CD4-positive, alpha-beta T cell (primary cell): ENCODE measurements at places on chromosomes 5 and 9. TPM values are rescaled to one million over a fixed set of nuclear protein-coding genes. Genes with fewer than 3 reads are reported as not detected.

GRCh38 chr5:132019337-132019736, 7.9 kb upstream of the ACSL6 start:
- no peak for DNase-seq

- no peak for DNase-seq
These were observed 22.9 kb upstream of the CAVIN4 start for GRCh38 chr9:100554935-100555401.

- peak; percentile 56 for DNase-seq
These were observed 5.5 kb downstream of the NSMF start for GRCh38 chr9:137453643-137454081.

DNA sequence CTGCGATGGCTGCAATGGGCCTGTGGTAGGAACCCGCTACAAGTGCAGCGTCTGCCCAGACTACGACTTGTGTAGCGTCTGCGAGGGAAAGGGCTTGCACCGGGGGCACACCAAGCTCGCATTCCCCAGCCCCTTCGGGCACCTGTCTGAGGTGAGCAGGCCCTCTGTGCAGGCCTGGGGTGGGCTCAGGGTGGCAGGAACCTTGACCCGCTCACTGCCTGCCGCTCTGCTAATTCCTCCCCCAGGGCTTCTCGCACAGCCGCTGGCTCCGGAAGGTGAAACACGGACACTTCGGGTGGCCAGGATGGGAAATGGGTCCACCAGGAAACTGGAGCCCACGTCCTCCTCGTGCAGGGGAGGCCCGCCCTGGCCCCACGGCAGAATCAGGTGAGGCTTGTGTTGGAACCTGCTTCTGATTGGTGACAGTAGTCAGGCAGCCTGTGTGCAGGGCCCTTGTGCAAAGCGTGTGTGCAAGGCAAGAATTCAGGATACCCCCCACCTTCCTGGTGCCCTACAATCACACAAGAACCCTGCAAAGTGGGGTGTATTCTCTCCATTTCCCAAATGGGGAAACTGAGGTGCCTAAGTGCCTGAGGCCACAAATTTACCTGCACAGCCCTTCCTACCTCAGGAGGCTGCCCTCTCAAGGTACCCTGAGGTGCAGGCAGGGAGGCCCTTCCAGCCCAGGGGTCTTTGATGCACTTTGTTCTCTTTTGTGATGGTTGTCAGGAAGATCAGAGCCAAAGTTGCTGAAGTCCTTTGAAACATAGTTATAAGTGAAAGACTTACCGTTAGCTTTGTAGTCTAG, 3.4 kb downstream of the SQSTM1 start:
- DNase-seq = no peak

DNA sequence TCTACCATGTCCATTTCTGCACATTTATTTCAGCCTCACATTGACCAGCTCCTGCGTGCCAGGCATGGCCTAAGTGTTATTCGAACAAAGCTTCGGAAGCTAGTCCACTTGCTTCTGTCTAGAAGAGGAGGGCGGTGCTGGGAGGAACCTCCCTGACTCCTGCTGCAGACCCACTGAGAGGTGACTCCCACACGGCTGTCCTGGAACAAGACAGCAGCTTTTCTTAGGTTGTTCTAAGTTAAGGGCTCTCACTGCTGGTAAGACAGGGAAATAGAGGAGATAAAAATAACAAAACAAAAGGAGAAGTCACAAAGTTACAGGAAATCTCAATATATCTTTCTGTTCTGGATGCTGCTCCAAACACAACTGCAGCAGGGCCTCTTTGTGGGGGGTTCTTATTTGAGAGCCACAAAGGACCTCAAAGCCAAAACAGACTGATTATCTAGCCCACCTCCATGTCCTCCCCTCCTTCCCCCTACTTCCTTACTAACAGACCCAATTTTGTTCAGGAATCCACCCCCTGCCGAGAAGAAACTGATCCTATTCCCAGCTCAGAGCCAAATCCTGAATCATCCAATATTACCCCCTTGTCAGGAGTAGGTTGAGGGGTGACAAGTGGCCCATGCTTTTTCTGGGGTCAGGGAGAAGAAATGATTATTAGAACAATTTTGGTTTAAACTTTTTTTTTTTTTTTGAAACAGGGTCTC, 28.4 kb upstream of the KCNIP1 start:
- no peak for DNase-seq

- DNase-seq = no peak
These were observed 213.8 kb downstream of the FAM114A2 start for GRCh38 chr5:153824909-153825308.

GRCh38 chr5:82599692-82600091, 321.5 kb upstream of the RPS23 start:
- DNase-seq = no peak

DNA sequence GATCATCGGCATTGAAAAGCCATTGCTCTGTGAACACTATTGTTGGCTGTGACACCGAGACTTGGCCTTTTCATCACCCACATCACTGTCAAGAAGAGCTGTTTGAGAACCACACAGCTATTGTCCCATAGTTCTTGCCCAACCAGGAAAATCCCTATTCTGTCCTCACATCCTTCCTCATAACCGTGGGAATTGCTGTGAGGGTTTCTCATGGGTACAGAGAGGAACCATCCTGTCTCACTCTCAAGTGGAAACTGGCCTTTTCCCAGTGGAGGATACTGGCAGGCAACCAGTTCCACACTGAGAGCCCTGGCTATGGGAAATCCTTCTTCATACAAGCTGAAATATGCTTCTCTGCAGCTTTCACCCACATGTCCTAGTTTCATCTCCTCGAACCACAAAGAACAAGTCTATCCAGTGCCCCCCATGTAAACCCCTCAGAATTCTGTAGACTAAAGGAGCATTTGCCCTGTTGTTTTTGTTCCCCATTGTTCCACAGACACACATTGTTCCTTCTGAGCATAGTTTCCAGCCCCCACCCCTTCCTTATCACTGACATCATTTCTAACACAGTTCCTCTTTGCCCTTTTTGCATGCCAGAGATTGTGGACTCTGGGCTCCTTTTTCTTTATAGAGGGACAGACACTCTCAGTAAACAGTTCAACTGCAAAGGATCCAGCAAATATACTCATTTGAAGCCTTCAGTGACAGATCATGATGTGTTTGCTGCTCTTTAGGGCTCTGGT, 57.8 kb upstream of the C5orf46 start:
- DNase-seq = no peak

DNA sequence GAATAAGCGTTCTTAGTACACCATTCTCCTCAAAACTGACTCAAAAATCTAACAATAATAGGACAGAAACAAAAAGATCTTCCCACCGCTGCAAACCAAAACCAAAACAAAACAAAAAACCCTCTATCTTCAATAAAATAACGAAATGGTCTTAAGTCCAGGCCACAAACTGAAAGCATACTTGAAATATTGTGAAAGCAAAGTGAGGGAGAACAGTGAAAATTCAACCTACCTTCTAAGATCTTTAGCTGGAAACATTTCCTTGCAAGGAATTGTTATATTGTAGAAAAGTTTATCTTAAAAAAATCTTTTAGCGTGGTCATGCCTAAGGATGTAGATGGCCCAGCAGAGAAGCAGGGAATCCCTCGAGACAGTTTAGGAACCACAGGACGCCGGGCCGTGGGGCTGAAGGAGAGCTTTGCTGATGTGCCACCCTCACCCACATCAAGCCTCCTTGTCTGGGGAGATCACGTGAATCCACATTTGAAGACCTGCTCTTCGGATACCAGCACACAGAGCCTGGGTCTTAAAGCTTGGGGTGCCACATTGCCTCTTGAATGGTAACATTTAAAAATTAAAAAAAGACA, 27.8 kb upstream of the LVRN start:
- no peak for DNase-seq

DNA sequence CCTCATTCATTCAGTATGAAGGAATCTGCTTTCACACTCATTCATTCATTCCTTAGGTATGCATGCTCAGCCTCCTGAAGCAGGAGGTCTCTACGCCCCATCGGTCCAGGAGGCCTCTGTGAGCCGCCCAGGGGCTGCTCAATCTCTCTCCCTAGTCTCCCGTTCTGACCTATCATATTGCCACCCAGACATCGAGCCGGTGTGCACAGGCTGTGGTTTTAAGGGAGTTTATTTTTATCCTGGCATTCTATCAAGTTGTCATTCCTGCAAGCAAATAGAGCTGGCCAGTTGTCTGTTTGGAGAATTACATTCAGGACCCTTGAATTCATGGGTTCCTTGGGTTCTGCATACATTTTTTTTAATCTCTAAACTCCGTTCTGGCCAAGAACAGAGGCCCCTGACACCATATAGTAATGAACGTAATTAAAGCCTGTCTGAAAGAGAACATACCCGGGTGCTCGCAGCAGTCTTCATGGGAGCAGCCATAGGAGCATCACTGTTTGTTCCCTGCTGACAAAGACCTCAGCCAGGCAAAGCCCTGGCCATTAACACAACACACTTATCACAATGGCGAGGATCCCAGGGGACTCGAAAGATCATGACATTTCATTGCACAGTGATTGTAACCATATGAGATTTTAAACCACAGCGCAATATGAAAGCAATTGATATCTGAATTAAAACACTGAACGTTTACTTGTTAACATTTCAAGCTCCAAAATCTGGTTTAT, 80.9 kb downstream of the ADAMTS16 start:
- no peak for DNase-seq

- no peak for DNase-seq
These were observed 41.9 kb downstream of the STK10 start for GRCh38 chr5:172145870-172146747.

DNA sequence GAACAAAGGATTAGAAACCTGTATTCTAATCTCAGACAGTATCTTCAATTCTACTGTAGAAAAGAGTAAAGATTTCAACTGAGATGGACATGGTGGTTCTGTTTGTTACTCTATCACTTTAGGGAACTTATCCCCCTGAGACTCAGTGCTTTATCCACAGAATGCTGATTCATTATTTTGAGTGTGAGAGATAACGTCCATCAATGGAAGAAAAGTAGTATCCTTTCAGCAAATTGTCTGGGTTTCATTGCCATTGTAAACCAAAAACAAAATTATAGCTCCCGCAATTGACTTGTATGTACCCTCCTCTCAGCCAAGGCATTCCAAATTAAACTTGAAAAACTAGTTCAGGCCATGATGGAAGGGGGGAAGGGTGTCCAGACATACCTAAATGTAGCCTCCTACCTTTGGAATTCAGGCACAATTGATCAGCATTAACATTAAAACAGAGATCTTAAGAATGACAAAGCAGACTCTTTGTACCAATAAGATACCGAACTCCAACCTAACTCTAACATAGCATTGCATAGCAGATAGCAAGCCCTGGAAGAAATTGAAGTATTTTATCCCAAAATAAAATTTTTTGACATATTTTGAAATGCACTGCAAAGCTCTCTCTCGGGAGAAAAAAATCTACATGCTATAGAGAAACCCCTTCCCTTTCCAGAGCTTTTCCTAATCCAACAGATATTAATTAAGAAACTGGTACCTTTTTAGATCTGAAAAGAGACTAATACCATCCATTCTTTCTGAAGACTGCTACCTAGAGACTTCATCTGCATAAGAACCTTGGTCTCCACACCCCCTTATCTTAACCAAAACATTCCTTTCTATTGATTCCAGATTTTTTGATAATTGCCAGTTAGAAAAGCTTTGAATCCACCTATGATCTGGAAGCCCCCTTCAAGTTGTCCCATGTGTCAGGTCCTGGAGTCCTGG, 1055.7 kb downstream of the PTPRD start:
- no peak for DNase-seq

DNA sequence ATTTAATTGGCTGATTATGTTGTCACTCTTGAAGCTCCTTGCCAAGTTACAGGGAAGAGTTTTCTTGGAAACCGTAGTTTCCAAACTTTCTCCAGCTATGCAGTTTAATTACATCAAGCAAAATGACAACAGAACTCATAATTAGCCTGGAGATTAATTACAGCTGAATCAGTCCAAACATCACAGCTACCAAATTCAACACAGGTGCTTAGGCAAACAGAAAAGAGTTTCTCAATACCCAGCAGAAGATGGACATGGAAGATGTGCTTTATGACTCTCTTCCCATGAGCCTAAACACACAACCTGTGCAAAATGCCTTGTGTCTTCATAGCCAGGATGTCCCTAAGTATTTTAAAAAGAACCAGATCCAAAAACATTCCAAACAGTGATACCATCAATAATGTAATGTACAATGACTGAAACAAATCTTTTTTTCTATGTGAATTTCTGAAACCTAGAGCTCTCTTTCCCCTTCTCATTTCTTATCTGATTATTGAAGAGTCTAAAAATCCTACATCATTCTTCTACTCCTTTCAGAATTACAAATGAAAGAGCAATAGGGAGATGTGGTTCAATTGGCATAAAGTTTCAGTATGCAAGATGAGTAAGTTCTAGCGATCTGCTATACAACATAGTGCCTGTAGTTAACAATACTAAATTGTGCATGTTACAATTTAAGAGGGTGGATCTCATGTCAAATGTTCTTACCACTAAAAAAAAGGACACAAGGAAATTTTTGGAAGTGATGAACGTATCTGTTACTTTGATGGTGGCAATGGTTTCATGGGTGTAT, 124.3 kb downstream of the RASEF start:
- DNase-seq = no peak

GRCh38 chr9:8489835-8490234, 690.3 kb upstream of the DMAC1 start:
- DNase-seq = no peak

DNA sequence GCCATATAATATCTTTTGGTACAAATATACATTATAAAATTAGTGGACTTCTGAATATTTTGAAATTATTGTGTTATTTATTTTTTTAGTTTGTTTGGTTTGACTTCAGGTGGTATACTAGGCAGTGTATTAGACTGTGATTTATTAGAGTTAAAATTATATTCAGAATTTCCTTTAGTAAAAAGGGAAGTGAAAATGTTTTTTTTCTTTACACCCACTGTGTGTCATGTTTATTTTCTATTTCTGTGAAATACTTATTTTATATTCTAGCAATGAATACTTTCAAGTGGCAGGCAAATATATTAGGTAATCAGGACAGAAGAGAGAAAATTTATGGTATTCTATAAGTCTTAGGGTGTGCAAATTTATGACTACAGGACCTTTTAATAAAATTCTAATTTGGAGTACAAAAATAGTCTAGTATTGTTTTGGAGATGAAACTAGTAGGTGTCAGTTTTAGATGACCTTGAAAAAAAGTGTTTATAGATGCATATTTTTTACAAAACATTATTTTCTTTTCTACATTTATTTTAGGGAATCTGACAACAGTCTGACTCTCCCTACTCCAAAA, 8.8 kb downstream of the CSNK1G3 start:
- DNase-seq = no peak

DNA sequence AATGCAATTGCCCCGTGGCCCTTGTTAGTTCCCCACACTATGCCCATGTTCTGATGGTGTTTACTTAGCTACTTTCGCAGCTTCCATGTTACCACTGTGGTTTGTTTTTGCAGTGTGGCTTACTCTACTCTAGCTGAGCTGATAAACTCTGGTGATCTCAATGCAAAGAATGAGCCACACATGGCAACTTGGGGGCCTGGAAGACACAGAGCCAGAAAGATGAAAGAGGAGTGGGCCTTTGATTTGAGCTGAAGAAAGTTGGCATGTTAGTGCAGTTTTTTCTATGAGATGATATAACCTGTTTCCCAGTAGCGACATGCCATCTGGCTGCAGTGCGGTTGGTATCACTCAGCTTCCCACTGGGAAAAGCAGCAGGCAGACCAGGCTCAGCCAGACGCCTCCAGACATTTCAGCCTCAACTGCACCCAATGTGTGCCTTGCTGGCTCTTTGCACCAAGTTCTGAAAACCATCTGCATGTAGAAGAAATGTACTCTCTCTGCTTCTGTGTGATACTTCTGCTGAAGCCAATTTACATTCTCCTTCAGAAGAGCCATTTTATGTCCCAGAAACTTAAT, 329.4 kb downstream of the ARHGEF28 start:
- no peak for DNase-seq

The SARDH gene
- total RNA-seq = 17.7 TPM

The GABRB2 gene
- not detected for total RNA-seq

The C1QTNF2 gene
- total RNA-seq = not detected

The PCSK1 gene
- not detected for total RNA-seq

The ADAMTS16 gene
- total RNA-seq = not detected

The LPAR1 gene
- total RNA-seq = not detected
